ENCODE measurements at places on chromosomes 12 and 14.

DNA sequence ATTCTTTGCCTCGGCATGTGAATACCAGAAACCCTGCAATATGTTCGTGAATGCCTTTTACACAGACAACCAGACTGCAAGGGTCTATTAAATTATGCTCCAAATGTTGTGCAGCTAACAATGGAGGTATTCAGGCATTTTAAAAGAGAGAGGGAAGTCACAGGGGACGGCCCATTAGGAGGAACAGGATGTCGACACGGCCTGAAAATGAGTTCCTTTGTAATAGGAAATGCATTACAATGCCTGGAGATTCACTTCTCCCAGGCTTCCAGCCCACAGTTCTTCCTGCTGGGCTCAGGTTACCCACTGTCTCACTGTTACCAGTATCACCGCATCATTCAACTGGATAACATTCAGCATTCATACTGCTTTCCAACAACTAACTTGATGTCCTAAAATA lies 2.5 kb downstream of the DUSP6 start:
- peak; percentile 59 for DNase-seq

DNA sequence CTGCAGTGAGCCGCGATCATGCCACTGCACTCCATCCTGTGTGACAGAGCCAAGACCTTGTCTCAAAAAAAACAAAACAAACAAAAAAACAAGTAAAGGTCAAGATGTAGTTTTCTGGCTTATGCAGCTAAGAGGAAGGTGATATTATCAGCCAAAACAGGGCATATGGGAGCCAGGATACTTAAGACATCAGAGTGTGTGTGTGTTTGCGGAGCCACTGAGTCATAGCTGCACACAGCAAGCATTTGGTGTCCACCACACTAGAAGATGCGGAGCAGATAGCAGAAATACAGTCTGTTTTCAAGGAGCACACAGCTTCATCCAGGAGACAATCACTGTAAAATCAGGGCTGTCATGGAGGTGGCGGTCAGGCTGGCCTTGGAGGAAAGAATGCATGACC lies 72.6 kb upstream of the REP15 start:
- no peak for DNase-seq

GRCh38 chr14:59582161-59582560 lies 5.5 kb upstream of the CCDC175 start:
- no peak for DNase-seq

DNA sequence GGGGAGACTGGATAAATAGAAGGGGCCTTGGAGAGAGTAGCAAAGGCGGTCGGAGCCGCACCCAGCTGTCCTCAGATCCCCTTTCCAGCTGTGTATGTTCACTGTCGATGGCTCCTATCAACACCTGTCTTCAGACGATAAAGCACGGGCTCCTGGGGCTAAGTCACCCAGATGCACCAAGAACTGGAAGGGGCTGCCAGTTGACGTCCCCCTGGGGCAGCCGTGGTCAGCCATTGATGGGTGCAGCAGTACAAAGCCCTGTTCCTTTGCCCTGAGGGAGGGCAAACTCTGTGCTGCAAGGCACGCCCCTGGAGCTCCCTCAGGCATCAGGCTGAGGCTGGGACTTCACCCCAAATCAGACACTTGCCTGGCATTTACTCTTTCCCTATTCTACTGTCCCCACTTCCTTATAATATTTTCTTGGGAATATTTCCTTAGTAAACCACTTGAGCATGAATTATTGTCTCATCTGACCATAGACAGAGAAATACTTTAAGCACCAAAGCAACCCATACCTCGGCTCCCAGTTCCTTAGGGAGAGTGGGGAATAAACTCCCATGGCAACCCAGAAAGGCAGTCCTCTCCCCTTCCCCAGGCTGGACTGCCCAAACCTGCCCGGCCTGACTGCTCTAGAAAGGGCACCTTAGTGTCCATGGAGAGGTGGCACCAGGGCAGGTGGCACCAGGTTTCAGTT lies 59.6 kb upstream of the SCN8A start:
- DNase-seq = no peak

- DNase-seq = no peak
These were observed 138.9 kb downstream of the HMGA2 start for GRCh38 chr12:65962921-65963861.

DNA sequence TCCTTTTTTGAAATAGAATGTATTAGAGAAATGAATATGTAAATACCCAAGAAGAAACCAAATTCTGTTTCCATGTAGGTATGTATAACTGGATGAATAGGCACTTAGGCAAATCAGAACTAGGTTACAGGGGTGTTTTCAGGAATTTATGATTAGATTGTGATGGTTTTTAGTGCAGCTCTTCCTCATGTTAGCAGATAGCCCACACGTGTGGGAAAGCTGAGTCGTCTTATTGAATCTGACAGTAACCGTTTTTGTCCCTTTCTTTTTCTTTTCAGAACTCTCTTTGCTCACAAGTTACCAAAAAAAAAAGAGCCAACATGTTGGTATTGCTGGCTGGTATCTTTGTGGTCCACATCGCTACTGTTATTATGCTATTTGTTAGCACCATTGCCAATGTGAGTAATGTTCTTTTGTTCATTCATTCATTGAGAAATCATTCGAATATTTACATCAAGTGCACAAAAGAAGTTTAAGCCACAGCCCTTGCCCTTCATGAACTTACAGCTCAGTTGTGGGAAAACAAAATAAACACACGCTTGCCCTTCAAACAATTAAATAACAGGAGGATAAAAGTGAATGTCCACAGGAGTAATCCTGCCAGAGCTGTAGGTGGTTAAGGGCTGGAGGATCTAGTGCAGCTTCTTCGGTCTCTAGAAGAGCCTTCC lies 14.8 kb downstream of the EMP1 start:
- DNase-seq = no peak

- DNase-seq = no peak
These were observed 41.3 kb downstream of the STK38L start for GRCh38 chr12:27285403-27285802.

GRCh38 chr12:9134981-9135628 lies 19.4 kb upstream of the A2M start:
- no peak for DNase-seq

- DNase-seq = no peak
These were observed 65.7 kb downstream of the TTC9 start for GRCh38 chr14:70707138-70708038.

DNA sequence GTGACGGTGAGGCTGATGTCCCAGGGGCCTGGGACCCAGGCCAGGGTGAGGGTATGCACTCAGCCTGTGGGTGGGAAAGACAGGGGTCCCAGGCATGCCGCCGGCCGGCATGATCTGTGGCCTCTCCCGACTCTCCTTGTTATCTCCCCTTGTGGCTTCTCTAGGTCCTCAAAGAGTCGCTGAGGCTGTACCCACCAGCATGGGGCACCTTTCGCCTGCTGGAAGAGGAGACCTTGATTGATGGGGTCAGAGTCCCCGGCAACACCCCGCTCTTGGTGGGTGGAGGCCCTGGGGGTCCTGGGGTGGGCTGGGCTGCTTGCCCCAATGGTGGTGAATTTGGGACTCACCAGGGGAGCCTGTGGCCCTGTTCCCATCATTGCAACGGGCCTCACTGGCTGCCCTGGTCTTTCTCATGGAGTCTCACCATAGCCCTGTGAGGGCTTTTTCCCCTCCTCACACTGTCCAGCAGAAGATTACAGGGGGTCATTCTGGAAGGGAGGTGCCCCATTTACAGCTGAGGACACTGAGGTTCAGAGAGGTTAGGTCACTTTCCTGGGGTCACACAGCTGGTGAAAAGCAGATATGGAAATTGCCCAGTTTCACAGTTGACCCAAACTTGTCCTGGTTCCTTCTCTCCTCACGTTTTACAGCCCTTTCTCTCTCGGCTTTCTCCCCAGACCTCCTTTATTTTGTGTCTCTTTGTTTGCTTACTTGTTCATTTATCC lies 37.9 kb downstream of the CYP46A1 start:
- DNase-seq = no peak

DNA sequence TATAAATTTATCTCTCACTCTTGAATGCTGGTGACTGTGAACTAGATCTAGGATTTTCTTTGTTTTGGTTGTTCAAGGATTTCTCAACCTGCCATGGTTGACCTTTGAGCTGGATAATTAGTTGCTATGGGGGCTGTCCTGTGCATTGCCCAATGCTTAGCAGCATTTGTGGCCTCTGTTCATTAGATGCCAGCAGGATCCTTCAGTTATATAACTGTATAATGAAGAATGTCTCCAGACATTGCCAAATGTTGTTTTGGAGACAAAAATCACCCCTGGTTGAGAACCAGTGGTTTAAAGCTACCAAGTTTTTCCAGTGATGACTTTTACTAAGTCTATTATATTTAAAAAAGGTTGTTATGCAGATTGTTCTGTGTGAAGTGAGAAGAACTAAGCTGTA lies 147.9 kb upstream of the STXBP6 start:
- DNase-seq = no peak

GRCh38 chr12:6080149-6081045 lies 44.1 kb downstream of the VWF start:
- no peak for DNase-seq

GRCh38 chr12:100170313-100170858 lies 27.7 kb upstream of the BLTP3B start:
- DNase-seq = no peak

DNA sequence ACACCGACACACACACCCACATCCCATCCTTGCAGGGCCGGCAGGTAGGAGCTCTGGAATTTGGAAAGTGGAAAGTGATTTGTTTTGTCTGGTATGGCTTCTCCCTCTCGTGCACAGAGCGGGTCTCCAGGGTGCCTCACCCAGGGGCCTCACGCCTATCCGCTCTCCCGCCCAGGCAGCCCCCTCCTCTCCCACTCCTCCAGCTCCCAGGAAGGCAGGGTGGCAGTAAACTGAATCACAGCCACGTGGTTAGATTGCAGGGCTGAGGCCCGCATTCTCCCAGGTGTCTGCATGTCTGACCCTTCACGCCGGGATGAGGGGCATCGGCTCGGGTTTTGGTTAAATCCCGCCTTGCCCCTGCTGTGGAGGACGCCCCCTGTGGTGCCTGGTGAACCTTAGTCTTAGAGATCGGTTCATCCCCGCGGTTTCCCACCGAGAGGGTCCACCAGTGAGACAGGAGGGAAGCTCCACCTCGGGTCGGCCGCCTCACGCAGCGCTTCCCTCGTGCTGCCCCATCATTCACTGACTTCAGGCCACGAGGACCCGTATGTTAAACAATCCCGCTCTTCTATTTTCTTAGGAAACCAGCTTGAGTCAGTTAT lies 64.4 kb downstream of the ADGRD1 start:
- no peak for DNase-seq

- DNase-seq = no peak
These were observed 77.2 kb downstream of the ARL6IP4 start for GRCh38 chr12:123057513-123058265.

- no peak for DNase-seq
These were observed 11.6 kb upstream of the SYNDIG1L start for GRCh38 chr14:74437496-74438053.

DNA sequence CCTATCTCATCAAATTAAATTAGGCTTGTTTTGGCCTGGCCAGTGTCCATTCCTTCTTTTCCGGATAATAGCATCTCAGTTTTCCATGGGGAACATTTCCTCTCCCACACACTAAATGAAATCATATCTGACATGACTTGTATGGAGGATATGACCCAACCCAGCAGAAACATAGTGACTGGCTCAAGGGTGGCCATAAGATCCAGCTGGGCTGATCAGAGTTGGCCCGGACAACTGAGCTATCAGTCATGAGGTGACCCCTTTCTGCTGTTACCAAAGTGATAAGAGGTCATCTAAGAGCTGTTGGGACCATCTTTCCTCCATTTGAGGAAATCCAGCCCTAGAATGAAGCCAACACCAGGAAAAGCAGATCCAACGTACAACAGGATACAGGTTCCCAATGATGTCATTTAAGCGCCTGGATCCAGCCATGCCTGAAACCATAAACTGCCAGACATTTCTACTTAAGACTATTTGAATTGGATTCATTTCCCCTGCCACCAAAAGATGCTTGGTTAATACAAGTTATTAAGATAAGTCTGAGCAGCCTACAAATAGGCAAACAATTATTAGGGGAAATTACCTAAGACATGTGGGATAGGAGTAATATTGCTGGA lies 20.7 kb upstream of the NCOR2 start:
- DNase-seq = no peak

DNA sequence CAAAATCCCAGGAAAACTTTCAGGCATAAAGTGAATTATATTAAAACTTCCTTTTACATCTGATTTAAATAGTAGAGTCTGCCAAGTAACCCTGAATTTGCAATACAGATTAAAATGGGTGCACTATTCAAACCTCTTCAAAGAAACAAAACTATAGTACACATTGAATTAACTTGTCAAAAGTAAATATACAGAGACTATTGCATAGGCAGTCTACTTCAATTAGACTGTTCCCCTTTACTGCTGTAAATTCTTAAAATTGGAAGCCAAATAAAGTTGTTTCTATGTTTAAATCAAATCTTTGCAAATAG lies 7.1 kb downstream of the KRAS start:
- no peak for DNase-seq

Data from GF-D8 (cell line).